Stomach (tissue), 19 donors: ENCODE measurements at places on chromosomes 4 and X.

GRCh38 chr4:184286358-184286757, 68.7 kb upstream of the ENPP6 start:
- DNase-seq, result no peak

DNA sequence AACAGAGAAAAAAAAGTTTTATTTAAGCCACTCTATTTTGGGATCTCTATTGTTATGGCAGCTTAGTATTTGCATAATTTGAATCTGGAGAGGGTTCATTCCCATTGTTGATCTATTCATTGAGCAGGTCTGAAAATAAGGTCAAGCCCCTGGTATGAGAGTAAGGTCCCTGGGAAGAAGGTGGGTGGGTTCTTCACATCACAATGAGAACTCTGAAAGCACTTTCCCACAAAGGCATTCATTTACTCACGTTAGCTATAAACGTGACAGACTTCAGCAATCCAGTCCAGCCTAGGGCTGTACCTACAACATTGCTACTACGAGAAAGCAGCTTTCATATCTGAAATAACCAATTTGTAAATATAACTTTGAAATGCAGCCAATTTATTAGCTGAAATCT, 126.2 kb downstream of the CORIN start:
- no peak for DNase-seq

DNA sequence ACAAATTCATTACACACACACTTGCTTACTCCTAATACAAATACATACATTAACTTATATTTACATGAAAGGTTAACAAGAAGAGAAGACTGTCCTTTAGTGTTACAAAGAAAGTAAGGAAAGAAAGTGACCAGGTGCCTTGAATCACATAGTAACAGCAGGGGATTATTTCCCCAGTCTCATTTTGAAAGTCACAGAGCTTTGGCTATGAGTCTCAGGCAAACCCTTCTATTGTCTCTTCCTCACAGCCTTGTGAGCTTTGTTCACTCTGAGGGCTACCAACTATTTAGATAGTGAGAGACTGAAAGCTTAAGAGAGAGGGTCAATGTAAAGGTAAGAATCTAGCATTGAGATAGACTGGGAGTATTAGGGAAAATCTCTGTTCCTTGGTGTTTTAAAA, 161.6 kb downstream of the NPNT start:
- DNase-seq, result no peak

GRCh38 chr4:87060957-87061356, 126.1 kb downstream of the AFF1 start:
- DNase-seq, result peak; percentile 41

DNA sequence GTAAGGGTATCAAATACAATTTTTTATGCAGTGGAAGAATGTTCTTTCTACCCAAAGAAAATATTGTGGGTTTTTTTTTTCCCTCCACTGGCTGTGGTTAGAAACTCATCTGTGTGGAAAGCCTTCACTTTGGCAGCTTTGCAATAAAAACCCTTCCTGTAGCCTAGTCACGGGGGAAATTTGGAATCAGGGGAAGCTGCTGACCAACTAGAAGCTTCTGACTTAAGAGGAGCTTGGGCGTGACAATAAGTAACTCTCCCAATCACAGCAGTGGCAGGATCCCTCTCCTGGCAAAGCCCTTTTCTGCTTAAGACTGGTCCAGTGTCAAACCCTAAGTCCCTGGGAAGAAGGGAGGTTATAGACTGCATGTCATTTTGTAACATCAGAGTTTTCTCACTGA, 87.9 kb downstream of the LRRC66 start:
- DNase-seq, result no peak

DNA sequence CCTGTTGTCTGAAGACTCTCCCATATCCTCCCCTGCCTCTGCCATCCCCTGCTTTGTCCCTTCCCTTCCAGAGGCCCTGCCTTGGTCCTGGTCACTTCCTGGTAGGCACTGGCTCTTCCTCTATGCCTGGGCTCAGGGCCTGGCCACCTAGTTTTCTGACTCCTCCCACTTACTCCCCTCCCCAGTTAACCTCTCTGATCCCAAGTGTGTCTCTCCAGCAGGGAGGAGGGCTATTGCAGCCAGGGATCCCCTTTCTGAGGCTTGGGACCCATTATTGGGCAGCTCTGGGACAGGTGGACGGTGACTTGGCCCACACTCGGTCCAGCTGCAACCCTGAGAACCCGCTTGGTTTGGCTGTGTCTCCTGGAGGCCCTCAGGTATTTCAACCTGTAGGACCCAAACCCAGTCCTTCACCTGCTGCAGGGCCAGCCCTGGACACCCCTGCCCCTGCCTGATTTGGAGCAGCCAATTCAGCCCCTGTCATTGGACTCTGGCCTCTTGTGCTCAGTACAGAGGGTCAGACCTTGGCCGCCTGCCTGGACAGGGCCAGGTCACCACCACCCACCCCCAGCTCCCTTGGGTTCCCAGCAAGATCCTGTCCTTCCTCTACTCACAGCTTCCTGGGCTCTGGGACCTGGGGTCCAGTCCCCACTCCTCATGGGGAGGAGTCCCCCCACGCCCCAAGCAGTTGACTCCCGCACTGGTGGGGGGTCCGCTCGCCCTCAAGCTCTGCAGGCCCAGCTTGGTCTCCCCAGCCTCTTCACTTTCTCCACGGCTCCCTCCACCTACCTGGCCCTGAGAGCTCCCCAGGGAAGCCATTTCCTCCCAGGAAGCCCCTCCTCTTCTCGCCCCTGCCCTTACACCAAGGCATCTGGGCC, 1.1 kb upstream of the SH3BP2 start:
- peak; percentile 35 for DNase-seq

GRCh38 chr4:155624478-155624877, 42.2 kb upstream of the GUCY1A1 start:
- no peak for DNase-seq

DNA sequence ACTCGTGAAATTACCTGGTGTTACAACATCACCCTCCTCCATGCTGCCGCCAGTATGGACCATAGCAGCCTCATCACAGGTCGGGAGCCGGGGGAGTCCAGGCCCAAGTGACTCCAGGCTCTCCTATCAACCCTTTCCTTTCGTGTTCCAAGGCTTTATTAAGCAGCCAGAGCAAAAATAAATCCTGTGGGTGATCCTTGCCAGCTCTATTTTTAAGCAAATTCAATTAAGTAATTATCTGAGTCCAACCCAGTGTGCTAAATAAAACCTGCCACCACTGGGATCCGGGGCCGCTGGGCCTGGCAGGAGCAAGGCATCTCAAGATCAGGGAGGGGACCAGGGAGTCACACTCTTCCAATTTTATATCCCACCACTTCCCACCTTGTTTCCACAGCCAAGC, 80.7 kb upstream of the PRPS1 start:
- no peak for DNase-seq

- DNase-seq, result no peak
Measured at GRCh38 chr4:146640465-146641061, 1.9 kb downstream of the POU4F2 start.

DNA sequence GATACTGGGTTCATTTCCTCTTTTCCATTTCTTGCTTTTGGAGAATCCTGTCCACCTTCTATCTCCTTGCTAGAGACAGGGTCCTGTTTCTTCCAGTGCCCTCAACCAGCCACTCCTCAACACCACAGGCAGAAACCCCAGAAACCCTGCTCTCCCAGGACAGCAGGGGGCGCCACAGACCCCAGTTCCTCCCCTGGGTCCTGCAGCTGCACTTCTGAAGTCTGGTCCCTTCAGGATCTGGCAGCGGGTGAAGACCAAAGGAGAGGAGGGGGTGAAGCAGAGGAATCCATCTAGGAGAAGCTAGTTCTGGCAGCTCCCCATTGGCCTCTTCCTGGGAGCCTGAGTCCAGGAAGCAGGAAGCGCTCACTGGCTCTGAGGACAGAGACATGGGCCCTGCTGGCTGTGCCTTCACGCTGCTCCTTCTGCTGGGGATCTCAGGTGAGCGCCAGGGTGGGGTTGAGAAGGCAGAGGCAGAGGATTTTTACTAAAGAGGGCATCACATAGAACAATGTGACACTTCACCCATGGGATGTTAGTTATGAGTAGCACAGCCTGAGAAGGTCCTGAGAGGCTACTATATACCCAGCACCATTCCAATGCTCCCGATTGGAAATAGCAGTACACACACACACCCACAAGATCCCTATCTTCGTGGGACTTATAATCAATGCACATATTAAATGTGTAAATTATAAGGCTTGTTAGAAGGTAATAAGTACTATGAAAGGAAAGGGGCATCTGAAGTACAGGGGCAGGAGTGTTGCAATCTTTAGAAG, at the start of gene PRSS48:
Gene PRSS48 (plus strand): TSS at position 375 of the 776 bp plus-strand sequence. CDS start 12 bp downstream, at position 387.
- DNase-seq, result peak; percentile 83

DNA sequence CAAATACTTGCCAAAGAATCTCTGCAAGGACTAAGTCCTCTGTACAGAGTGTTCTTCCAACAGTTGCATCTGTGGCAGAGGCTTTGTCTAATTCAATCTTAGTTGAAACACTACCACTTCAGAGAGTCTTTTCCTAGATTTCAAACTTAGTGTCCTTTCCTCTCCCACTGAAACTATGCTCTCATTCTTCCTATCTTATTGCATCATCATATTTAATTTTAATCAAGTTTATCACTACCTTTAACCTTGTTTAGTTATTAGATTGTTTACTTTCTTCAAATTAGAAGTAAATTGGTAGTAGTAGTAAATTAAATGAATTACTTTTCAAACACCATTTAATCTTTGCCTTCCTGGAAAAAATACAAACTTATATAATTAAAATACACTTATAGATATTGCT, 1082.3 kb upstream of the PABPC4L start:
- DNase-seq, result no peak

GRCh38 chr4:76204936-76205335, 8.7 kb downstream of the SCARB2 start:
- DNase-seq, result no peak

DNA sequence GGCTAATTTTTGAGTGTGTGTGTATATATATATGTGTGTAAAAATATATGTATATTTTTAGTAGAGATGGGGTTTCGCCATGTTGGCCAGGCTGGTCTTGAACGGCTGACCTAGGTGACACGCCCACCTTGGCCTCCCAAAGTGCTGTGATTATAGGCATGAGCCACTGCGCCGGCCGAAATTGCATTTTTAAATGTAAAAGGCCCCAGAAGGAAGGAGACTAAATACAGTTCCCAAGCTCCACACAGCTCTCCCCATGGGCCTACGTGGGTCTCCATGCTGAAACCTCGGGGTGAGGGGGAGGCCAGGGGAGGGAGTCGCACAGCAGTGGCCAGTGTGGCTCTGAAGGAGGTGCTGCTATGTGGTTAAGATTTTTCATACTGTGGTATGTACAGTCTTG, 12.8 kb upstream of the CDKN2AIP start:
- DNase-seq, result no peak

- peak; percentile 4 for DNase-seq
Measured at GRCh38 chr4:91198951-91199350, 1071.8 kb downstream of the CCSER1 start.

- no peak for DNase-seq
Measured at GRCh38 chr4:138680256-138680655, 335.3 kb upstream of the NOCT start.

DNA sequence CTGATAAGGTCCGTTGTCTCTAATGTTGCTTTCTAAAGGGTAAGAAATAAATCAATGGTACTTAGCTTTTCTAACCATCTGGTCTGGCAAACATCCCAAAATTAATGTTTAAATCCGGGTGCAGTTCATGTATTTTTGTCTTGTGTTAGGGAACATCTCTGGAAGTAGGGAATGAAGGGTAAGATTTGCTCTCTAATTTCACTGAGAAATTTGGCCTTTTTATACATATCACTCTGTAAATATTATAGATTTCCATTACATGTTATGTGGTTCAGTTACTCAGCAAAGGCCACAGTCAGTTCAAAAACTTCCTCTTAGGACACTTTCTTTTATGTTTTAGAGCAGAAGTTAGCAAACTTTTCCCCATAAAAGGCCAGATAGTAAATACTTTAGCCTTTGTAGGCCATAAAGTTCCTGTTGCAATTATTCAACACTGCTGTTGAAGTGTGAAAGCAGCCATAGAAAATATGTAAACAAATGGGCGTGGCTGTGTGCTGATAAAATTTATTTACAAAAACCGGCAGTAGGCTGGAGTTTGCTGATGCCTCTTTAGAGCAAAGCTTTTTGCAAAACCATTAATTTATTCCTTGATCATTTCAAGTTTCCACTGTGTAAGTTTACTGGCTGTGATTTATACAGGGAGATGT, 218.1 kb downstream of the ANTXR2 start:
- no peak for DNase-seq

DNA sequence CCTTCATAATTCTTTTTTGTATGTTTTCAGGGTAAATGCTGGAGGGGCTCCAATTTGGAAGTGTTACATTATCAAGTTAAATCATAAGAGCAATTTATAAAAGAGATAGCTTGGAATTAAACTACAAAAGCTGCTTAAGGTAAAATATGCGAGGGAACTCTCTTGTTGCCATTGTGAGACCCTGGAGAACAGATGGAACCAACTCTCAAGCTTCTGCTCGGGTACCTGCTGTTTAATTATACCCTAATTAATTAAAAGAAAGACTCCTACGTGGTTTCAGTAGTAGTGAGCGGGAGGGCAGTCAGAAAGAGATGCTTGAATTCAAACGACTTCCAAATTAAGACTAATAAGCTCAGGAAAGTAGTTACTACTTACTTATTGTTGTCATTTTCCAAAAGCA, 313.1 kb upstream of the TACR3 start:
- DNase-seq, result no peak

- DNase-seq, result no peak
Measured at GRCh38 chr4:165011403-165011802, 20.4 kb upstream of the TRIM60 start.

DNA sequence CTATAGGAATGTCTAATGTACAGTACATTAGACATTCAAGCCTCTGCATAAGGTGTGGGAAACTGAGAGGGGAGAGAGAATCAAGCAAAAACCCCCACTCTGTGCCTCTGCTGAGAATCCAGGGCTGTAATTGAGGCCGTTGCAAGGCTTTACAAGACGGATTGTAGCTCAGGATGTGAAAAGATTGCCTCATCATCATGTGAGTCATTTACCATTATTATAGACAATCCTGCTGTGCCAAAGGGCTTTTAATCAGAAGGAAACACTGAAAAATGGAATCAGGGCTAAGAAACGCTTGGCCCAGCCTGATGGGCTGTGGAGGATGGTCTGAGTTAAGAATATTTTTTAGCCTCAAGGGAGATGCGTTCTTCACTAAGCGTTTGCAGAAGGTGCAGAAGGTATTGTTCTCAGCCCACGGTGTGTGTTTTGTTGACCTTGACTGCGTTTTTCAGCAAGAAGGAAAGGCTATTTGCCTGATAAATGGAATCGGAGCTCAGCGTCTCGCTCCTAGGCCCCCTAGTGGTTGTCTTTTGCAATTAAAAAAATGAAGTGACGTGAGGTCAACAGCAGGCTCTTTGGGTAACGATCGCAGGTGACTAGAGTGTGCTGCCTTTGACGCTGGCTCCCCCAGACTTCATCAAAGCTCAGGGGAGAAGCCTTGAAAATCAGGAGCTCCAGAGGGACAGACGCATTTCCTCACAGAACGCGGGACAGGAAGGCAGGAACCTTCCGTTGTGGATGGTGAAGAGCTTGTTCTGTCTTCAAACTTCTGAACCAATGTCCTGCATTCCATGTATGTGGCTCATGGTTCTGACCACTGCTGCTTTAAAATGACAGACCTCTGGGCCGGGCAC, 18.1 kb upstream of the CHRNA9 start:
- peak; percentile 93 for DNase-seq

- DNase-seq, result no peak
Measured at GRCh38 chr4:166301266-166301665, 428.2 kb downstream of the TLL1 start.

- DNase-seq, result no peak
Measured at GRCh38 chr4:169024762-169025161, 14.7 kb upstream of the CBR4 start.

- peak; percentile 83 for DNase-seq
Measured at GRCh38 chr4:122922877-122923511, 597 bp upstream of the NUDT6 start.
